ENCODE measurements at places on chromosomes 7 and 10.

DNA sequence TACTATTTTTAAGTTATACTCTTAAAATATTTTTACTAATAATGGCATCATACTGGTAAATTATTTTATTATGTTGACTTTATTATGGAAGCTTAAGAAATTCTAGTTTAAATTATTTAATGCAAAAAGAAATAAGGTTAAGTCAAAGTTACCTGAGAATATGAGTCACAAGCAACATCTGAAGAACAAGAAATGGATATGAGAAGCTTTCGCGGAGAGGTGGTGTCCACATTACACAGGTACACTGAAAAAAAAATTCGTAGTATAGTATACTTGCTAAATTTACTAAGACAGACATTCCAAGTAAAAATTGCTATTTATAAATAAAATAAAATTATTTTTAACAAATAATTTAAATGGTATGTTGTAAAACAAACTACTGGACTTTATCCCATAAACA is 143.8 kb downstream of the AVL9 start:
- no peak for DNase-seq

- no peak for DNase-seq
These were observed 43.1 kb upstream of the GPAM start for GRCh38 chr10:112226439-112227248.

DNA sequence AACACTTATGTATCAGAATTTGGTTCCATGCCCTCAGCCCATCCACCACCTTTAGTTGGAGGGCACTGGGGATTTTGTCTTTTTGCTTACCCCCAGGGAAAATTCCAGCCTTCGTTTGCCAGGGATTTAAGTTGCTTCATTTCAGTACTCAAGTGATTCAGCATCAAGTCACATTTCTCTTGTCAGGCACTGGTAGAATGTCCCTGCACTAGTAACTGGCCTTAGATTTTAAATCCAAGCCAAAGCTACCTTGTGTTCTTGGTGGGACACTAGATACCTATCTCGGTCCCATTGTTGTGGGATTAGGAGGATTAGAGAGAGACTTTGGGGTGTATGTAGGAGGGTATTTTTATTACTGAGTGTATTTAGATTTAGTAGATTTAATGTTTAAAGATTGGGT is 613.1 kb downstream of the SUGCT start:
- no peak for DNase-seq

DNA sequence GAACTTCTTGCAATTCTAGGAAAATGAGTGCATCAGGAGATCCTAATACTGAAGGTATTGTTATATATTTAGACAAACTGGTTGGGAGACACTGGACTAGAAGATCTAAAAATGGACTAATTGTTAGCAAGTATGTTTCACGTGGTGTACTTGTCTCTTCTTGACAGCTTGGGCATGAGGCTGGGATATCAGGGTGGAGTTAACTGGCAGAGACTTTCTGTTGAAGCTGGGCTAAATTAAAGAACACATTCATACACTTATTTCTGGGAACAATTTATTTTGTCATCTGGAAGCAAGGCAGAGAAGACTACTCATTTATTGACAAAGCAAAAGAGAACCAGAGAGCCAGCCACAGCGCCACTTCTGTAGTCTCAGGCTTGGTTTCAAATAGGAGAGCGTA is 25.9 kb downstream of the TYW1 start:
- no peak for DNase-seq

DNA sequence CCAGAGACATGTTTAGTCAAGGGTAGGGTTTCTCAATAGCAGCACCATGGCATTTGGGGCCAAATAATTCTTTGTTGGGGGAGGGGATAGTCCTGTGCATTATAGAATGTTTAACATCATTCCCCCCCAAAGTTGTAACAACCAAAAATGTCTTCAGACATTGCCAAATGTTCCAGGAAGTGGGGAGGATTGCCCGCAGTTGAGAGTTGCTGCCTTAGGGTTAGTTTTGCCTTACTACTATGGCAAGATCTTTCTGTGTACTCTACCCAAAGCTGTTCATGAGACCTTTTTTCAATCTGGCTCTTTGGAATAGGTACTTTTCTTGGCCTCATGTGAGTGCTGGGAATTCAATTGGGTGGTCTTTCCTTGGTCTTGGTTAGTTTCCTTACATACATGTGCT is 34.1 kb downstream of the SAMD8 start:
- DNase-seq: no peak

DNA sequence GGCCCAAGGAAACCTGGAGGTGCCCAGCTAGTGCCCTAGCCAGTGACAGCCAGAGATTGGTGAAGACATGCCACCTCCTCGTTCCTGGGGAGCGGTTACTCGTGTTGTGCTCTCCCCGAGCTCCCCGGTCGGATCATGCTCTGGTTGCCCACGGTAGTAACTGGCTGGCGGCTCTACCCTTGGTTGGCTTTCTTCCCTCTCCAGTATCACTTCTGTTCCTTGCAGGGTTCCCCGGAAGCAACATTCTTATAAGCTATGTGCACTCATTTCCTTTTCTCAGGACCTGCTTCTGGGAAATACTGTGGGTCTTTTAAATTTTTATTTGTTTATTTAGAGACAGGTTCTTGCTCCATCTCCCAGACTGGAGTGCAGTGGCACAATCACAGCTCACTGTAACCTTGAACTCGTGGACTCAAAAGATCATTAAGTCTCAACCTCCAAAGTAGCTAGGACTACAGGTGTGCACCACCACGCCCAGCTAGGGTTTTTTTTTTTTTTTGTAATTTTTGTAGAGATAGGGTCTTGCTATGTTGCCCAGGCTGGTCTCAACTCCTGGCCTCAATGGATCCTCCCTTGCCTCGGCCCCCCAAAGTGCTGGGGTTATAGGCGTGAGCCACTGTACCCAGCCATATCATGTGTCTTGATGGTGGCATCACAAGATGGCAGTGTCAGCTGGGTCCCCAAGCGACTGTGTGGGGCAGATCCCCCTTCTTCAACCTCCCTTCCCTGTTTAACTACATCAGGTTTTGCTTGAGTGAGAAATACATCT is 6.9 kb upstream of the CALHM1 start:
- no peak for DNase-seq

DNA sequence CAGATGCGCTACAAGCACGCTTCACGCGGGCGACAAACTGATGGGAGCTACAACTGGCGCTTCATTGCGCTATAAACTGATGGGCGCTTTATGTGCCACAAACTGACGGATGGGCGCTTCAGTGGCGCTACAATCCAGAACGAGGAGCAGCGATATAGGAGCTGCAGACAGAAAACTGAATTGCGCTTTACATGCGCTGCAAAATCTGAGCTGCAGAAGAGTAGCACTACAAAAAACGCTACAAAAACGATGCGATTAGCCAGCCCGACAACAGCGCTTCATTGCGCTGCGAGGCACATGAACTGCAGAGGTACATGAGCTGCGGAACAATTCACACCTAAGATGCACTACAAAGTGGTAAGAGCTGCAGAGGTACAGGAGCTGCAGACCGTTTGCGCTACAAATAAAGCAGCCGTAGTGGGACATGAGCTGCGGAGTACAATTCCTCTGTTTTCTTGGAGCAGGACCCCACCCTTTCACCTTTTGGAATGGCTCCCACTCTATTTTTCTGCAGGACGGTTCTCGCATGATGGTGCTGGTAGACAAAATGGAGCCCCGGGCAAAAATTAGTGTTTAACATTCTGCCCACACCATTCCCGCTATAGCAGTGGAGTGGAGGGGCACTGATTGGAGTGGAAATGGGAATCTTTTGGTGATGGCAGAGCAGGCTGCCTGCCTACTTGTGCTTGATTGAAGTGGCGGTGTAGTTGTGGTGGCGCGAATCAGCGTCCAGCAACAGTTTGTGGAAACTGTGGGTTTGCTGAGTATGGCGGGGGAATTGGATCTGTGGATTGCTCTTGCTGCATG is 1.2 kb upstream of the SGCE start:
- no peak for DNase-seq

DNA sequence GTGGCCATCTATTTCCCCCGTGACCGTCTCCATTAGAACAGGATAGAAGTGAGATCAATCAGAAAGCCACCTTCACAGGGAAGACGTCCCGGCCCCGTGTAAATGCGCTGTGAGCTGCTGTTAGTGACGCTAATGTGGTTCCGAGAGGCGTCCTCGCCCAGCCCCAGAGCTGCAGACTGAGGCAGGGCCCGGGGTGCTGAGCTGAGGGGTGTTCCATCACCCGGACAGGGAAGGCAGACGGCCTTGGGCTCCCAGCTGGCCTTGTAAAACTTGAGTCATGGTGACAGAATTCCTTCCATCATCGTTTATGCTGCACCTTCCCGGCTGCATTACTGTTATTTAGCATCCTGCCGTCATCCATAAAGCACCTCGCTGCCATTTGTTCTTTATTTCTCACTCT is 195.3 kb upstream of the CTBP2 start:
- no peak for DNase-seq

GRCh38 chr7:128124786-128125185 is 93.5 kb upstream of the LRRC4 start:
- DNase-seq: no peak

GRCh38 chr10:27819781-27820531 is 74.3 kb upstream of the MKX start:
- no peak for DNase-seq

- no peak for DNase-seq
These were observed 823.8 kb downstream of the PCDH15 start for GRCh38 chr10:53977267-53977666.

GRCh38 chr10:67487199-67487598 is 208.8 kb downstream of the CTNNA3 start:
- no peak for DNase-seq

DNA sequence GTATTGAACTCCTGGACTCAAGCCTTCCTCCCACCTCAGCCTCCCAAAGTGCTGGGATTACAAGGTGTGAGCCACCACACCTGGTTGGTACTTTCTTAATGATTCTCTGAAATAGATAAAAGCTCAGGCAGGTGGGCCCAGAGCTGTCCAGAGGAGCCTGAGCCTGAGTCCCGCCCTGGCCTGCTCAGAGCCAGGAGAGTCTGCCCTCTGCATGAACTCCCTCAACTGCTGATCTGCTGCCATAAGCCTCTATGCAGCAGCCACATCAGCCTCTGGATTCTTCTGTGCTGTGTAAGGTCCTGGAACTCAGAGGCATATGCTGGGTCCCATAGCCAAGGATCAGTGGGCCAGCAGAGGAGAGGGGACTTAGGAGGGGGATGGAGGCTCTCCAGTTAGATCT is 23.1 kb upstream of the DDIT4 start:
- no peak for DNase-seq

DNA sequence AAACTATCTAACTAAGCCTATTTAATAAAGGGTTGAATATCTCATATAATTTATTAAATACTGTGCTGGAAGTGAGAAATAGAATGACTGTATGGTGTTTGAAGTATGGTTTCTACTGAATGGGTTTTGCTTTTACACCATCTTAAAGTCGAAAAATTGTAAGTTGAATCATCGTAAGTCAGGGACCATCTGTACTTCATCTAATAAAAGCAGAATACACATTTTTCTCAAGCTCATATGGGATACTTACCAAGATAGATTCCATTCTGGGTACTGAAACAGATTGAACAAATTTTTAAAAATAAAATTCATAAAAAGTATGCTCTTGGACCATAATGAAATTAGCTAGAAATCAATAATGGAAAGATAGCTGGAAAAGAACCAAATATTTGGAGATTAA is 285.4 kb downstream of the CXCL12 start:
- DNase-seq: no peak

- DNase-seq: no peak
These were observed 12.9 kb upstream of the TMEM26 start for GRCh38 chr10:61465901-61466632.

DNA sequence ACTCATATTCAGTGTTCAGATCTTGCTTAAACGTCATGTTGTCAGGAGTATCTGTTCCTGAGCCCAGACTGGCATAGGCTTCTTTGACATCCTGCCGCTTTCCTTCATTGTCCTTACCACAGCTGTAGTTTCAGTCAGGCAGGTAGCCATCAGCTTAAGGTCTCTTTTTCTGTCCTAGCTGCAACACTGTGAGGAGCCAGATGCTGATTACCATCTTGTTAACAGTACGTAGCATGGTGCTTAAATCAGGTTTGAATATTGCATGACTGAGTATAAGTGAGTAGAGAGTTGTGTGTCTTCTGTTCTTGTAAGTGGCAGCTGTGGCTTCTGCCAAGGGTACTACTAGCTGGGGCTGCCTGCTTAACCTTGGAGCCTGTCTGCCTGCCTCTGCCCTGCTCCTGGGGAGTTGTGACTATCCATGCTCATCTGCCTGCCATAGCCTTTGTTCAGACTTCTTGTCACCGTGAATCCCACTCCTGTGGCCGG is 92.6 kb downstream of the MAPK8 start:
- no peak for DNase-seq

DNA sequence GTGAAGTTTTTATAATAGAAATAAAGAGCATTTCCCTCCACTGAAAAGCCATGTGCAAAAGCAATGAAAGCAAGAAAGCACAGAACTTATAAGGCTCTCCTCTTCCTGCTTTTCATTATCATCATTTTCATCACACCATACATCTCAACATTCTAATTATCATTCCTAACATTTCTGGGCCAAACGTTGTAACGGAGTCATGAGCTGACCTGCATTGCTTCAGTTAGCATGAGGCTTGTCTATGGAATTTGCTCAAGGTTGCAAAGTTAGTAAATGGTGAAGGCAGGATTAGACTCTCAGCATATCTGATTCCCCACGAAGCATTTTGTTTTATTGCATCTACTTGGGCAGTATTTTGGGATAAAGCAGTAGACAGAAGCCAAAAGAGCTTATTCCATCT is 11.4 kb downstream of the SCIN start:
- no peak for DNase-seq

DNA sequence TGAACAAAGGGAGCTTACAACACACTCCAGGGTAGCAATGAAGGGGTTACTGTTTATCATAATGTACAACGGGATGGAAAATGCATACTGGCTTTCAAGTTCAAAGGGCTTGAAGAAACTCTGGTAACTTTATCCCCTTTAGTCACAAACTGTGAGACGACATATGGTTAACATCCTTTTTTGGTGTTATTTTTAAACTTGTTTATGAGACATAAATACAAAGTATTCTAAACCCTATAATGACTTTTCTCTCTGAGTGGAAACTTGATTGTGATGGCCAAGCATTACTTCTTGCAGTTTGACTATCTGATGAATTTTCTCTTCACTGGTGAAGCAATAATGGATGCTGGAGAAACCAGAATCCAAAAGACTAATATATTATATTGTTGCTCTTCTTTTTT is 62.0 kb upstream of the SEMA3A start:
- no peak for DNase-seq

GRCh38 chr7:156069891-156070290 is 257.6 kb upstream of the SHH start:
- no peak for DNase-seq

DNA sequence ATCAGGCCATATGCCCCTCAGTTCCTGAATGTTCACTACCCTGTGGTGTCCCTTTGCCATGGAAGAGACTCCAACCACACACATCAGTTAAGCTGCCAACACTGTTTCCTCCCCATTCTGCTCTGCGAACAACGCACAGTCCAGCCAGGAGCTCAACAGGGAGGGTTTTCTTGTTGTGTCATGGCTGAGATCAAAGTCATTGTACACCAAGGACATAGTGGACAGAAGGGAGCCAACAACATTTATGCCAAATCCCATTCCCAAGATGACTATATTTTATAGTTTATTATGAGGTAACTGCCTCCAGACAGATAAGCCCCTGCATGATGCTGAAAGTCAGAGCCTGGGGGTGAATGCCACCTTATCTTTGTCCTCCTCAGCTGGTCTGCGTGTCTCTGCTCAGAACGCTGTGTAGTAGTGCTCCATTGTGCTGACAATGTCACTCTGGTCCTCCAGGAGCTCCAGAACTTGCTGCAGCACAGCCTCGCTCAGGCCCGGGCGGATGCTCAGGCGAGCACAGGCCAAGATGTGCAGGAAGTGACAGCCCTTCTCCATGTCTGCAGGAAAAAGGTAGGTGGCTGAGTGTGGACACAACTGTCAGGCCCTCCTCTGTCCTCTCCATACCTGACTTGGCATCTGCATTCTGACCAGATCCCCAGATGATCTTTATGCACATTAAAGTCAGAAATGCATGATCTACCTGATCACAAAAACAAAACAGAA is 27.1 kb upstream of the SH3PXD2A start:
- no peak for DNase-seq

All from activated CD8-positive, alpha-beta memory T cell treated with anti-CD3 and anti-CD28 coated beads for 1 hour (primary cell).